Right renal pelvis (tissue), 4 donors: ENCODE measurements at places on chromosomes 11 and 22.

DNA sequence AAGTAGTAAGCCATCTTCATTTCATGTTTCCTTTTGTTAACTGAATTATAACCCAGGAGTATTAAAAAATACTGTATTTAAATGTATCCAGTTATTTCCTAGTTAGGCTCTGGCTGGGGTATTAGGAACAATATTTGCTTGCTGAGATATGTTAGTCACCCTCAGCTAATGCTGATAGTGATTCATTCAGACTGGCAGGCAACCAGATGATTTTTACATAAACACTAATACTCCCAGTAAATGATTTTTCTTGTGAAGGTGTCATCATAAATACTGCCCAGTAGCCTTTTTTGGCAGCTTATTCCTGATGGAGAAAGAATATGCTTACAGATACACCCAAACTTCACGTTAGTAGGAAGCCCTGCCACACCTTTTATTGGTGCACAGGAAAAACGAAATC lies 8.1 kb downstream of the YWHAH start:
- DNase-seq: no peak

DNA sequence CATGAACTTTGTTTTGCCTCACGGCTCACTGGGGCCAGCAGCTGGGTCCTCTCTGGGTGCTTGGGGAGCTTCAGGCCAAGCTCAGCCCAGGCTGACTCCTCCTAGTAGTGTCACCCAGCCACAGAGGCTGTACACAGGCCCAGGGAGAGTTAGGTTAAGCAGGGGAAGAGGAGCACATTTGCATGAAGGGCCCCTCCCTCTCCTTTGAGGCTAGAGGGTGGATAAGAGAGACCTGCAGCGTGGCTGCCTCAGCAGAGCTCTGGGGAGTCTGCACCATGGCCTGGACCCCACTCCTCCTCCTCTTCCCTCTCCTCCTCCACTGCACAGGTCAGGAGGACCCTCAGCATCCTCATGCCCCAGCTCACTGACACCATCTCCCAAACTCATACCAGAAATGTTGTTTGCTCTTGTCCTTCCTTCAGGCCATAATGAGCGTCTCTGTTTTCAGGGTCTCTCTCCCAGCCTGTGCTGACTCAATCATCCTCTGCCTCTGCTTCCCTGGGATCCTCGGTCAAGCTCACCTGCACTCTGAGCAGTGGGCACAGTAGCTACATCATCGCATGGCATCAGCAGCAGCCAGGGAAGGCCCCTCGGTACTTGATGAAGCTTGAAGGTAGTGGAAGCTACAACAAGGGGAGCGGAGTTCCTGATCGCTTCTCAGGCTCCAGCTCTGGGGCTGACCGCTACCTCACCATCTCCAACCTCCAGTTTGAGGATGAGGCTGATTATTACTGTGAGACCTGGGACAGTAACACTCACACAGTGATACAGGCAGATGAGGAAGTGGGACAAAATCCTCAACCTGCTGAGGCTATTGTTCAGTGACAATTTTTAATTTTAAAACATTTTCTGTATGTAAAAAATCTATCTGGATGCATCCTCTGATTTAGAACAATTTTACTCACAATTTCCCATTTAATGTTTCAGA lies 82.4 kb upstream of the VPREB1 start:
- no peak for DNase-seq

- DNase-seq: no peak
Measured at GRCh38 chr11:120057595-120058581, 80.0 kb downstream of the TRIM29 start.

- DNase-seq: no peak
Measured at GRCh38 chr22:43152357-43153071, 1.2 kb downstream of the TSPO start.

DNA sequence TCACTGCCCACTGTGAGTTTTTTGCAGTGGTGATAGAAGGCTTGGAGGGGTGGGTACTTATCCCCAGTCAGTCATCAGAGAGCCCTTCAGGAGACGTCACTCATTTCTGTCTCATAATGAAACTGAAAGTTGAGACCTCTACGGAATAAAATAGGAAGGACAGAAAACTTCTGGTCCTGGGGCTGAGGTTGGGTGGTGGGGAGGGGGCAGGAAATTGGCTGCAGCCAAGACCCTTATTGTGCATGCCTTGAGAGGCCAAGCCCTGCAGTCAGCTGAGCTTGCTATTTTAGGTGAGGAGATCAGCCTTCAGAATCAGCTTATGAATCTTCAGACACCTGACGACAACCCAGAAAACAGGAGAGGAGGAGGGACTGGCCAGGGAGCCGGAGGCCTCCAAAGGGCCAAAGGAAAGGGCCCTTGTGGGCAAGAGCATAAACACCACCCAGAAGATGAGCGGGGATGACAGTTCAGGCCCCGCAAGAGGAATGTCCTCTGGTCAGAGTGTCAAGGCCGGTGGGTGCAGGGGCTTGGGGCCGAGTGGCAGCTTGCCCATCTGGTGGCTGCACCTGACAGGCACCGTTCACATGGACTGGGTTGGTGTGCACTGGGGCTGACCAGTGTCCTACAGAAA lies 17.9 kb upstream of the ADA2 start:
- no peak for DNase-seq

- no peak for DNase-seq
Measured at GRCh38 chr11:88050247-88050646, 125.0 kb downstream of the RAB38 start.

GRCh38 chr11:115067900-115068530 lies 389.7 kb downstream of the NXPE2 start:
- DNase-seq: no peak

DNA sequence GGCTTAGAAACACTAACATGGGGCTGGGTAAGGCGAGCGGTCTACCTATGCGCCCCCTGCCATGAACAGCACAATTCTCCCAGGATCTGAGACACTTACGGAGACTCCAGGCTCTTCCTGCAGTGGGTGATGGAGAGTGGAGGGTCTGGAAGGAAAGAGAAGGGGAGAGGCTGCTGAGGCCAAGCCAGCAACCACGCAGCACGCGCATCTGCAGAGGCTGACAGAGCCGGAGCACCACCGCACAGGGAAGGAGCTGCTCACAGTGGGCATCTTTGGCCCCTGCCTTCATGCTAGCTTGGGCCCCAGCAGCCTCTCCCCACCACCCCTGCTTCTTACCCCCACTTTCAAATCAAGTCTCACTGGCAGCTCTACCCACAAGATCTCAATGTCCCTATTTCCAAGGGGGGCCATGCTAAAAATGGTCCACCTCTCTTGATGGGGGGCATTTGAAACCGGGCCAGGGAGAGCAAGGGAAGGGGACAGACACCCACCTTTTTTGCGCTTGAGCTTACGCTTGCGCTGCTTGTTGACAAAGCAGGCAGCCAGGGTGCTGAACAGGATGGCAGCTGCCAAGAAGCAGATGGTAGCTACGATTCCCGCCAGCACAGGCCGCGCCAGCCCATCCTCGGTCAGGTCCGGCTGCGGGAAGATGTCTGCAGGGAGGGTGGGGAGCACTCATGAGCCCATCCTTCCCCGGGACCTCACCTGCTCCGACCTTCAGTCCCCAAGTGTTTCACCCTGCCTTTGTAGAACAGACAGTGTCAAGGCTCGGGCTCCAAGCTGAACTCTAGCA lies 34.5 kb downstream of the IGSF9B start:
- DNase-seq: no peak

- DNase-seq: no peak
Measured at GRCh38 chr11:17770048-17770652, 35.6 kb downstream of the KCNC1 start.

DNA sequence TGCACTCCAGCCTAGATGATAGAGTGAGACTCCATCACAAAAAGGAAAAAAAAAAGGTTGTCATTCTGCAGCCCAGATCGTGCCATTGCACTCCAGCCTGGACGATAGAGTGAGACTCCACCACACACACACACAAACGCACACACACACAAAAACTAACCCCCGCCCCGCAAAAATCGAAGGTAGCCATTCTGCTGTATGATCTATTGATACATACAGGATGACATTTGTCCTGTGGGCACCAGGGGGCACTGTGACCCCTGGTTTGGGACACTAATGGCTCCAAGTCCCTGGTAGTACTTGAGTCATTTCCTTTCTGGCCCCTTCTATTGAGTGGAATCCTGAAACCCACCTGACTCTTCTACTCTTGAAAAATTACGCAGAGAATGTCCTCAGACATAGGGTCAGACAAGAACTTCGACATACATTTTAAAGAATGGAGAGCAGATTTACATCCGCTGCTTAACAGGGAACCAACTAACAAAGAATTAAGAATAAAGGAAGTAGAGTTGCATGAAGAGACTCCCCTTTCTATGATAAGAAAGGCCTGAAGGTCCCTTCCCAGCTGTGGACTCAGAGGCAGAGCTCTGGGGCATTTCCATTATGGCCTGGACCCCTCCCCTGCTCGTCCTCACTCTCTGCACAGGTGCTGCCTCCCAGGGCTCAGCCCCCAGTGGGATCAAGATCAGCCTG lies 35.0 kb upstream of the PRAME start:
- DNase-seq: peak; percentile 49

DNA sequence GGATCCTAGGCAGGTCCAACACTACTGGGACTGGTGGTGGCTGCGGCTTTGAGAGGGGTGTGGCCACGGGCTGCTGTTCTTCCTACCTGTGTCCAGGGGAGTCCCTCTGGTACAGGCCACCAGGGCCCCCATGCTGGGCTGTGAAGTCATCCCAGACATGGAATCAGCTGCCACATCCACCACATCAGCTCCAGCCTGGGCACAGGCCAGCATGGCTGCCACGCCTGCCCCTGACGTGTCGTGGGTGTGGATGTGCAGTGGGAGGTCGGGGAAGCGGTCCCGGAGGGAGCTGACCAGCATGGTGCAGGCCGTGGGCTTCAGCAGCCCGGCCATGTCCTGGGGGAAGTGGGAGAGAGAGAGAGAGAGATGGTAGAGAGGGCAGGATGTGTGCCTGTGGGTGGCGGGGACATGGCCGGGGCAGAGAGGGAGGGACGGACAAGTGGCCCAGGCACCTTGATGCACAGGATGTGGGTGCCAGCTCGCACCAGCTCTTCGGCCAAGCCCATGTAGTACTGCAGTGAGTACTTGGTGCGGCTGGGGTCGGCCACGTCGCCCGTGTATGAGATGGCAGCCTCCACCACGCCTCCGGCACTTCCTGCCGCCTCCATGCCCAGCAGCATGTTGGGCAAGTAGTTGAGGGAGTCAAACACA lies 6.2 kb upstream of the LRFN4 start:
- no peak for DNase-seq

DNA sequence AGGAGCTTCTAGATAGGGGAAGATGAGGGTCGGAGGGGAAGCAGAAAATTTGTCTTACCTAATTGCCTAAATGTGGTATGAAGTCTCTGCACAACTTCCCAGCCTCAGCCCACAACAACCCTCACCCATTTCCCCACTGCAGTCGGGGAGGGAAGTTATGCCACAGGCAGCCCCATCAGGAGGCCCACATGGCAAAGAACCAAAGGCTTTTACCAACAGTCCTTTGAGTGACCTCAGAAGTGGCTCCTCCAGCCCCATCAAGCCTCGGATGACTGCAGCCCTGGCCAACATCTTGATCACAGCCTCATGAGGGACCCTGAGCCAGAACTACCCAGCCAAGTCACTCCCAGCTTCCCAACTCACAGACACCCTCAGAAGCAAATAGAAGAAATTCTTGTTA lies 54.8 kb downstream of the CHST1 start:
- DNase-seq: no peak

DNA sequence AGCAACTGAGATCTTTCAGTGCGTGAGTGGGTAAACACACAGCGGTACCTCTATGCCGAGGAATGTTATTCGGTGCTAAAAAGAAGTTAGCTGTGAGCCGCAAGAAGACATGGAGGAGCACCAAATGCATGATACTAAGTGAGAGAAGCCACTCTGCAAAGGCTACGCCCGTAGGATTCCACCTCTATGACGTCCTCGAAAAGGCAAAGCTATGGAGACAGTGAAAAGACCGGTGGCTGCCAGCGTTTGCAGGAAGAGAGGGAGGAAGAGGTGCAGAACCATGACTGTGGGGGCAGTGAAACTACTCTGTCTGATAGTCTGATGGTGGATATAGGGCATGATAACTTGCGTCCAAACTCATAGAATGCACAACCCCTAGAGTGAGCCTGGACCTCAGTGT lies 28.7 kb downstream of the IGF2 start:
- no peak for DNase-seq

- peak; percentile 15 for DNase-seq
Measured at GRCh38 chr11:42528911-42529310, 782.9 kb upstream of the API5 start.

DNA sequence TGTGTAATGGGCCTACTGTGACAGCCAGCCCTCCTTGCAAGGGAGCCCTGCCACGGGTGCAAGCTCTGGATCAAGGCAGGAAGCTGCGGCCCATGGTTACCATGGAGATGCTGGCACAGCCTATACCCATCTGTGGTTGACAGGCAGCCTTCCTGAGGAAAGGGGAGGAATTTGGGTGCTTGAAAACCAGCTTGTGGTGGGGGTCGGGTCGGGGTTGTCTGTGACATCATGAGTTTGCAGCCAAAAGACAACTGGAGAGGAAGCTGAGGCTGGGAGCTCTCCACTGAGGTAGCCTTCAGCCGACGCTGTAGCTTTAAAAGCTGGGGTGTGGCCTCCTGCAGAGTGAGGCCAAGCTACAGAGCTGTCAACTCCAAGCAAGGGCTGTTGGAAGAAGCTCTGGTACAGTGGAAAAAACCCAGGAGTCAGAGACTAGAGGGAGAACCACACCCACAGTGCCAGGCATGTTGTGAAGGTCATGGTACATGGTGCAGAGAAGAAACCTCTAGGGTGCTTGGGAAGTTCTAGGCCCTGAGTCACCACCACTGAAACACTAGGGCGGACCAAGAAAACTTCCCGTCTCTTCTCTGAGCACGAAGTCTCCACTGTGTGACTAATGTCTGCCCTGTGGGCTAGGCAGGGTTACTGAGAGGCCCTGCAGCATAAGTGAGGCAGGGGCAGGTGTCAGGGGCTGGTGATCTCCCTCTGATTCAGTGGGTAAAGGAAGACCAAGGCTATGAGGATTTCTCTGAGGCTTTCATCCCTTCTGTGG lies 10.8 kb upstream of the LDHA start:
- DNase-seq: no peak
